ENCODE measurements at places on chromosomes 6 and 20.

- no peak for DNase-seq
Measured at GRCh38 chr6:3228046-3228671, 706 bp upstream of the TUBB2B start.

DNA sequence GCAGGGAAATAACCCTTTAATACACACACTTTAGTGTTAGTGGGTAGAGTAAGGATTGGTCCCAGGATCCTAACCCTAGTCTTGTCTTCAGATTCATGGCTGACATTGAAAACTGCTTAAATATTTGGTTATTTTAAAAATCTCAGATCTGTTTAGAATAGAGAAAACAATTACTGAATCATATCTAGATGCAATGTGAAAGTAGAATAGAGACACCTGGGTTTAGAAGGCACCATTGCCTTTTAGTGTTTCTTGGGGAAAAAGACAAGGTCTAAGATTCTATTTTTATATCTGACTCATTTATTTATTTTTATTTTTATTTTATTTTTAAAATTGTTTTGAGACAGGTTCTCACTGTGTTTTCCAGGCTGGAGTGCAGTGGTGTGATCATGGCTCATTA, 6.0 kb downstream of the DDX43 start:
- DNase-seq, result no peak

DNA sequence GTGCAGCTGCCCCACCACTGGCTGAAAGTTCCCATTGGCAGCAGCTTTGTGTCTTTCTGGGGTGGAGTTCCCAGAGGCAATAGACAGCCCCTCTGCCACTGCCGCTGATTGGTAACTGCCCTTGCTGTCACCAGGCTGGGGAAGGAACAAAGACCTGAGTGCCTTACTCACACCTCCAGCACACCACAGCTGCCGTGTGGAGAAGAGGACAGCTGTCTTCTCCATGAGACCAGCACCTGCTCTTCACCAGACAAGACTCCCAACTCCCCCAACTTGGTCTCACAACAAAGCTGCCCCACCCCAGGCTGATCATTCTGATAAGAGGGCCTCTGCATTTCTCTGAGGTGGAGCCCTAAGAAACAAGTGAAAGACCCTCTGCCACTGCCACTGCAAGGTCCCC, 39.7 kb upstream of the PTCHD4 start:
- DNase-seq, result no peak

DNA sequence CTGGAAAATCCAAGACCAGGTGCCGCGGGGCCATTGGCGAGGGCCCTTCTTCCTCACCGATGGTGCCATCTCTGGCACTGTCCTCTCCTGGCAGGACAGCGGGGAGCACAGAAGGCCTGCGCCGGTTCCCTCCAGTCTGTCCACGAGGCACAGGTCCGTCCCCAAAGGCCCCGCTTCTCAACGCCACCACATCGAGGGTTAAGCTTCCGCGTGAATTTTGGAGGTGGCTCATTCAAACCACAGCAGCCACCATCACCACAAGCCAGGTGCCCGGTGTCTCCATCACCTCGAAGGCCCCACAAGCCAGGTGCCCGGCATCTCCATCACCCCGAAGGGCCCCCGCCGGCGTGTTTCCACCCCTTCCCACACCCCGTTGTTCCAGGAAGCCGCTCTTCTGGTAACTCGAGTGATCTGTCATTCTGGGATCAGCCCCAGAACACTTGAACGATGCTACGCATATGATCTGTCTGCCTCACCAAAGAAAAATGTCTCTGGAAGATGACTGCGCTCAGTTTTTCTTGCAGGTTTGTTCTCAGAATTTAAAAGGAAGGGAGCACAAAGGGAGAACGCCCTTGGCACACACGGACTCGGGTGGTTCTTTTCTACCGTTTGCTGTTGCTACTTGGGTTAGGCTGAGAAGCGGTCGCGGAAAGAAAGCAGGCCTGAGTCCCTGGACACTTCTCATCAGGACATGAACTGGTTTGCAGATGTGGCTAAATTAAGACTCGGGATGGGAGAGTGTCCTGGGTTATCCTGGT, 9.9 kb upstream of the KIF25 start:
- DNase-seq, result no peak

DNA sequence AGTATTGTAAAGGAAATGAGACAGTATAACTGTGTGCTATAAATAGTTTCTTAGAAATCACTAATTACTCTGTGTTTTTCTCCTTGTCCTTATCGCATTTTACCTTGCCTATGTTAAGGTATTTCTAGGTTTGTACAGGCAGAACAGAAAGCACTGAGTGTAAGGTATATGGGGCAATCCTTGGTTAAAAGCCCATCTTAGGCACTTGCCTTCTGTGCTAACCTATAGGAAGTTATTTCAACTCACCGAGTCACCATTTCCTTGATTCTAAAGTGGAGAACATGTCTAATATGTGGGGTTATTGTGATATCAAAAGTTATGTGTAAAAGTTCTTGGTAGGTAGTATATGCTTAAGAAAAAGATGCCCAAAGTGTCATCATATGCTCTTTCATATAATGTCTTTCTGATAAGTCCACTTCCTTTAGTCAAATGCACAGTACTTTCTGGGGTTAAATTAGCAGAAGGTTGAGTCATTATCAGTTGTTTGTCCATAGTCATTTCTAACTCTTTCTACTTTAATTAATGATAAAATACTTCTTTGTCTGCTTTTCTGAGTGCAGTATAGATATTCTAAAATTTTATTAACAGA, 276.4 kb downstream of the UTRN start:
- DNase-seq, result no peak

GRCh38 chr20:21125072-21125848, 622 bp upstream of the KIZ start:
- no peak for DNase-seq

GRCh38 chr6:10332111-10332510, 82.8 kb downstream of the TFAP2A start:
- no peak for DNase-seq

DNA sequence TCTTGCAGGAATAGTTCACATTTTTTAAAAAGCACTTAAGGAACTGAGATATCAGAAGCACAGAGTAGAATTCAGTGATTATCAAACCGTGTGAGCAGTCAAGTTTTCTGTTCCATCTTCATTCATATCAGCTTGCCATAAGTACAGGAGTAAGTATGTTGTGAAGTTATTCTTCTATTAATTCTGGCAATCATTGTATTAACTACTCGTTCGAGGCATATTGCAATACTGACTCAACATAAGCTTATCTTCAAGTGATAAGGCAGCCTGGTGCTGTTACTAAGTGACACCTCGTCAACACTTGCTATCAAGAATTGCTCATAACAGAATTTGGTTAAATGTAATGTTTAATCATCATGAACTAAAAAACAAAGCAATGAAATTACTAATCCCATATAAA, 75.7 kb upstream of the SNX9 start:
- DNase-seq, result no peak

Measured in stimulated activated CD4-positive, alpha-beta T cell treated with anti-CD3 and anti-CD28 coated beads, TNF-alpha, amount 100 ng/mL, for 48 hours (primary cell).